RCC 7860 (cell line): ENCODE measurements at places on chromosomes 16 and 17.

- no peak for DNase-seq
Observed at GRCh38 chr17:8503368-8503767, 67.7 kb downstream of the NDEL1 start.

- no peak for DNase-seq
Observed at GRCh38 chr16:3610698-3611145, 684 bp downstream of the SLX4 start.

GRCh38 chr16:61413021-61413420 is 623.2 kb downstream of the CDH8 start:
- DNase-seq = no peak

DNA sequence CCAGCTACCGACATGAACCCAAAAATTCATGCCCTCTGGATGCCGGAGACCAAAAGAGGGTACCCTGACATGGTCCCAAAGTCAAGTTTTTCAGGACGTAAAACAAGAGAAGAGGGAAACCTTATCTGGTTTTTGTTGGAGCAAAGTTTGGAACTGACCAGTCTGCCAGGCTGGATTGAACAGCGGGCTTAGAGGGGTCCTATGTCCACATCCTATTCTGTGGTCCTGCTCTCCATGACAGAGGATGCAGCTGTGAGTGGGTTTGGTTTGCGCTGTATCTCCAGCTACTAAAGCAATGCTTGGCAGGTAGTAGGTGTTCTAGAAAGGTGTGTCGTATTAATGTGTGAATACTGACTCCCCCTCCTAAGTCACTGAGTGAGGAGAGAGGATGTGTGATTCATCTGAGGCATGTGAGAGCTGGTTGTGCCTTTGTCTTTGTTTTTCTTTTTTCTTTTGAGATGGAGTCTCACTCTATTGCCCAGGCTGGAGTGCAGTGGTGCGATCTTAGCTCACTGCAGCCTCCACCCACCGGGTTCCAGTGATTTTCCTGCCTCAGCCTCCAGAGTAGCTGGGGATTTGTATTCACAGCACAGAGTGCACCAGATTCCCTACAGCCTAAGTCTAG is 31.0 kb downstream of the PMM2 start:
- DNase-seq = no peak

DNA sequence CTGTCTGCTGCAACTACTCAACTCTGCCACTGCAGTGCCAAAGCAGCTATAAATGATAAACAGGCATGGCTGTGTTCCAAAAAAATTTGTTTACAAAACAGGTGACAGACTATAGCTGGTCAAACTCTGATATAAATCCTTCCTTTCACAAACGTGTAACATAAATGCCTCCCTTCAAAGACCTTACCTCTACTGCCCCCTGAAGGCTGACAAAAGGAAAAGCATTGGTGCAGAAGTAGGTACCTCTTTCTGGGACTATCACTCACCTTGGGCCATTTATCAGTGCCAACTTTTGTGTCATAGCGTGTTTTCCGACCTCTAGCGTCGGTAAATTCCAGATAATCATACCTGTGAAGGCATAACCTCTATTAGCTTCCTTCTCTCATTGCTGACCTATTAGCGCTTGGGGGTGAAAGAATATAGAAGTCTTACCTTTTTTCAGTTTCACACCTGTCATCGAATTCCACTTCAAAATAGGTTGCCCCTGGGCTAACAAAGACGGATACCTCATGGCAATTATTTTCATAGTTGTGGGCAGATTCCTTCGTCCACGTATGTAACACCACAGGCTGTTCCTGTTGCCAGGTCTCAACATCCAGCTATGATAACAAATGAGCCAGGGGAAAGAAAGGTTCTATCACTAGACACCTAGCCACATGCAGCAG is 67.9 kb downstream of the ZZEF1 start:
- peak; percentile 60 for DNase-seq
